ENCODE measurements at places on chromosomes 3 and 15.

- DNase-seq = no peak
Observed at GRCh38 chr3:77563012-77563411, 523.1 kb downstream of the ROBO2 start.

GRCh38 chr3:112651071-112651470, 10.1 kb upstream of the CCDC80 start:
- no peak for DNase-seq

GRCh38 chr3:100880845-100881244, 112.4 kb downstream of the ABI3BP start:
- DNase-seq = no peak

GRCh38 chr3:66469220-66469640, 31.6 kb downstream of the LRIG1 start:
- no peak for DNase-seq

DNA sequence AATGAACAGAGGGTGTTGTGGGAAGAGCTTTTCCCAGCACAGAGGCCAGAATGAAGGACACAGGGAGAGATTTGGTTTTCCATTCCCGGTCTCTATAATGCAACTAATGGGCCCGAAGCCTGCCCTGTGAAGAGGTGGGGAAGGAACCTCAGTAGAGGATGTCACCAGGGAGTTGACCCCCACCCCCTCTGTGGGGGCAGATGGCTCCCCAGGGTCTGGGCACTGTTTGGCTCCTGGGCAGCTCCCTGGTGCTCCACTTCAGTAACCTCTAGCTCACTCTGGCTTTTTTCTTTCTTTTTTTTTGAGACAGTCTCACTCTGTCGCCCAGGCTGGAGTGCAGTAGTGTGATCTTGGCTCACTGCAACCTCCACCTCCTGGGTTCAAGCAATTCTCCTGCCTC, 109.1 kb upstream of the DLG1 start:
- no peak for DNase-seq

GRCh38 chr3:103818800-103819199, 1384.0 kb downstream of the ZPLD1 start:
- no peak for DNase-seq

- DNase-seq = no peak
Observed at GRCh38 chr15:74835312-74835823, 7.6 kb downstream of the ULK3 start.

DNA sequence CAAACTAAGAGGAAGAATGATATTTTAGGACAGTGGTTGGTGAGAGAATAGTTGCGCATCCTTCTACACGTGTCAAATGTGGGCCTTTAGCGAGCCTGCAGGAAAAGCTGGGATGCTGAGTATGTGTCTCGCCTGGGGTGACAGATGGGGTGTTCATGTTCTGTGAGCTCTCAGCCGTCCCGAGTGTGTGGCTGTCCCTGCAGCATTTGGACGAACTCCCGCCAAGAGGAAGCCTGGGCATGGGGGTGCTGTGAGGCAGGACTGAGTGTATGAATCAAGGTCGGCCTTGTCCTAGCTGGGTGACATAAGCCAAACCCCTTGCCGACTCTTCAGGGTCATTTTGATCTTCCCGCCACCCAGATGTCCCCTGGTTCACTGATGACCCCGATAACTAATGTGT, 94.8 kb downstream of the CACNA1D start:
- no peak for DNase-seq

GRCh38 chr3:193589129-193589528, 3.9 kb upstream of the OPA1 start:
- no peak for DNase-seq

DNA sequence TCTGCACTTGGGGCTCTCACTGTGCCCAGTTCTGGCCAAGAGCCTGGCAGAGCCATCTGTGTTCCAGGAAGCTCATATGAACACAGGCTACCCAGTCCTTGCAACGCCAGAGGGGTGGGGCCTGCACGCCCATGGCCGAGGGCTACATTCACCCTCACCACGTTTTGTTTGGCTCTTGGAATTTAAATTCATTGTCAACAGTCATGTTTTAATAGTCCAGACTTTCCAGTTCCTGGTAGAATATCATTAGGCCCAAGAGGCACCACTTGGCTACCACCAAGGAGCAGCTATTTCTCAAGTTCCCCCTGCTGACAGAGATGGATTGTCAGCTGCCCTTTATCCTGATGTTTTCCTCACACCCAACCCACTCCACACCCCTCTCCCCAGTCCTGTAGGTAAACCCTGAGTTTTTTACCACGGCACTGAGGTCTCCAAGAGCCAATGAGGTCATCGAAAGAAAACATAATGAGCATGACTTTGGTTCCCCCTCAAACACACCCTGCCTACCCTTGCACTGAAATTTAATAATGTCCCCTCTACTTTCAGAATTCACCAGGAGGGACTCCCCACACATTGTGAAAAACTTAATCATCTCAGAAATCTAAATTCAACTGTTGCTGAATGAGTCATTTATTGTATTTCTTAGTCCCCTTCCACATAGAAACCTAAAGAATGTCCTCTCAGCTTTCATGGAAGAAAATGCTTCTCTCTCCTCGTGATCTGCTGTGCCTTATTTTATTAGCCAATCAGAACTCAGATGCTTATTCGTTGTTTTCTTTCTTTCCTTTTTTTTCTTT, 125.1 kb downstream of the SHQ1 start:
- no peak for DNase-seq

DNA sequence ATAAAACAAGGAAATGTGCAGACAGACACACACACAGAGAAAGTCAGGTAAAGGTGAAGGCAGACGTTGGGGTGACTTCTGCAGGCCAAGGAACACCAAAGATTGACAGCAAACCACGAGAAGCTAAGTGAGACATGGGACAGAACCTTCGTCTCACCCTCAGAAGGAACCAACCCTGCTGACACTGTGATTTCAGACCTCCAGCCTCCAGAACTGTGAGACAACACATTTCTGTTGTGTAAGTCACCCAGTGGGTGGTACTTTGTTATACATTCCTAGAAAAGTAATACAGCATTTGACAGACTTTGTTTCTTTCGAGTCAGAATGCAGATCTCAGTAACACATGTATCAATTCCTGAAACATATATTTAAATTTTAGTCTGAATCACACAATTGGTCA, 7.1 kb downstream of the WDR72 start:
- DNase-seq = no peak

- DNase-seq = no peak
Observed at GRCh38 chr3:25460751-25461150, 32.7 kb downstream of the RARB start.

DNA sequence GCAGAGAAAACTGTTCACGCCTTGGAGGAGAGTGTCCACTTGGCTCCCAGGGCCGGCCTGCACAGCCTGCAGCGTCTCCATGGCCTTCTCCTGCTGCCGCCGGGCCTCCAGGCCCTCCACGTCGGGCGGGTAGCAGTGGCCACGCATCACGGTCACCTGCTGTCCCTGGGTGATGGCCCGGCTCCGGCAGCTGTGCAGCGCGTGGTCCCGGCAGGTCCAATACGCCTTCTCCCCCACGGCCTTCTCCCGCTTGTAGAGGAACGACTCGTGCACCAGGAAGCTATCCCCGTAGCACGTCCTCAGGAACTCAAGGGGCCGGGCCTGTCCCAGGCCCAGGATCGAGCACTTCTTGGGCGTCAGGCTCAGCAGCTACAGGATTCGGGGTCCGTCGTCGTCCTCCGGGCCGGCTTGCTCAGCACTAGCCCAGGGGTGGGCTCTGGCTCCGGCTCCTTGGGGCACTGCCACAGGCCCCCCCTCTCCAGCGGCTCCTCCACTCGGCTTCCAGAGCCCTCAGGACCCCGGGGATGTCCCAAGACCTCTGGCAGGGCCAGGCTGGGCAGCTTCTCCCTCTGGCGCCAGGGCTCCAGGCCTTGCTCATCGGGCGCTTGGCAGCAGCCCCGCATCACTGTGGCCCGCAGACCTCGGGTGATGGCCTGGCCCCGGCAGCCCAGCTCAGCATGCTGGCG, 83.6 kb upstream of the FXR1 start:
- DNase-seq = no peak

GRCh38 chr15:99442252-99442897, 123.4 kb upstream of the MEF2A start:
- DNase-seq = no peak

DNA sequence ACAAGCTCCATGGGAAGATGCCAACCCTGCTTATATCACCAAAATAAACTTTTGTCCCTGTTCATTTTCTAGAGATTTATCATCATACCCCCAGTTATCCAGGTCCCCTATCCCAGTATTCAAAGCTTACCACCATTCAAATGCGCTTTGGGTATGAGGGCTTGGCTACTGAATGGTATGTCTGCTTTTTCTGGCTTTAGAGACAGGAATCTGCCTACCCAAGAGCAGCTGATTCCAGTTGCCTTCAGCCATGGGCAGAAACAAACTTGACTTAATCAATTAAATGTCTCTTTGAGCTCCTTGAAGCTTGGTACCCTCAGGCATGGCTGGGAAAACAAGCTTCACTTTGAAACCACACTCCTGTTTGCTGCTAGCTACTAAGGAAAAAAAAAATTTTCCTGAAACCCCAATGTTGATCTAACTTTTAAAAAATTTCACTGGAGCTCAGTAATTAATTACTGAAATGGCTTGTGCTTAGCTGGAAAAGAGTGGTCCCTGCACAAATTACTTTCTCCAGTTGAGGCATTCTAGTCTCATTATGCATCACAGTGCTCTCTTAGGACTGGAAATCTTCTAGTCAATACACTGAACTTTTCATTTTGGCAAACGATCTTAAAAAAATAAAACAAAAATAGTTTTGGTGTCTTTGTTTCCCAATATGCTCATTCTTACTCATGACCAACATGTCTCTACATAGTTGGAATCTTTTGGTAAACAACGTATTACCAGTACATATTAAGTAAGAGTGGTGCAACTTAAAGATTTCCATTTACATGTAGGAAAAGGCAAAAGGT, 242.8 kb downstream of the DTWD1 start:
- DNase-seq = no peak

DNA sequence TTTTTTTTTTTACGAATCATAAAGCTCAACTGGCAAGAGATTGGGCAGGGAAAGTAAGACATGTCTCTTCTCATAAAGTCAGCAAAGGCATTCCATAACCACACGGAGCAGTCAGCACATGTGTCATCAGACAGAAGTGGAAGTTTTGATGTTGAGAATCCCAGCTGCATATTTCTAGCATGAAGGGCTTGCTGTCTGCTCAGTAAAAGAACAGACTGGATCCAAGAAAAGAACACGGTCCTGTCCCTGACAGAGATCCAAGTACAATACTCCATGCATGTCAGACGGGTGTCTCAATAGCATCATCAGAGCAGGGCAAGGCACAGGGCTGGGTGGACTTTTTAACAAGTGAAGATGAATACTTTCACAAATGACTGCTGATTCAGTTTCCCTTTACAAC, 38.2 kb downstream of the ABI3BP start:
- DNase-seq = no peak

DNA sequence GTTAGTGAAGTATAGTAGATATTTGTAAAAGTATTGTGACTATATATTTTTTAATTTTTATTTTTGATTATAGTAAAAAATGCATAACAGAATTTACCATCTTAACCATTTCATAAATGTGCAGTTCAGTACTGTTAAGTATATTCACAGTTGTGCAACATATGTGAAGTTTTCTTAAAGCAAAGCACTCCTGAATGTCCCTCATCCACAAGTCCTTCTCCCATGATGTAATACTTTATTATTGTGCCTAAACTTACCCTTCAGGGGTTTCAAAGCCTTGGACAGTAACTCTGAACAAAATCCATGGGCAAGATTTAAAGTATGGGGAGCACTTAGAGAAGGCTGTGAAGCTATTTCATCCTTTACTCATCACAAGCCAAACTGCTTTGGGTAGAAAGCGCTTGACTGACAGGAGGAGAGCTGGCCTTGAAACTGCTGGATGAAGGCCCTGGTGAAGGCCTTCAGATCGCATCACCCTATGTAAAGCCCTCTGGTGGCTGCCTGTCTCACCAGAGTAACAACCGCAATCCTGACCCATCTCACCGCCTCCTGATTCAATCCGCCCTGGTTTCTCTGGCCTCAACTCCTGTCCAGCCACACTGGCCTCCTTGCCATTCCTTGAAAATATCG, 28.0 kb downstream of the LSM3 start:
- no peak for DNase-seq

DNA sequence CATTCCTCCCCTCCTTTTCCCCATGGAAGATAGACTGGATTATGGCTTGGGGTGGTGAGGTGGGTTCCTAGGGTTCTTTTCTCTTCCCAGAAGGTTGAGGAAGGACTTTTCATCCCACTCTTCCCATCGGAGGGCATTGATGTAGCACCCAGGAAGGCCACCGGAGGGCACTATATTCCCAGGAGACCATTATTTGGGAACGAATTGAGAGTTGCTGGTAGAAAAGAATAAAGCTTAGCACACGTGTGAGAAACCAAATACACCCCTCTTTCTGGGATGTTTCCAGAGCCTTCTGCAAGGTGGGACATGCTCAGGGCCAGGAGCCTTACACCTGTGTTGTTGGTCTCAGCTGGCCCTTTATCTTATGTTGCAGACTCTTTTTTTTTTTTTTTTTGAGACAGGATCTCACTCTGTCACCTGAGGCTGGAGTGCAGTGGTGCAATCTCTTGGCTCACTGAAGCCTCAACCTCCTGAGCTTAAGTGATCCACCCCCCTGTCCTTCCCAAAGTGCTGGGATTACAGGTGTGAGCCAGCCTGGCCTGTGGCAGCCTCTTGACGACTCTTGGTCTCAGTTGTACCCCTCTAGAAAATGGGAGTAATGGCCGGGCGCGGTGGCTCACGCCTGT, 6.3 kb upstream of the CDC25A start:
- peak; percentile 70 for DNase-seq

DNA sequence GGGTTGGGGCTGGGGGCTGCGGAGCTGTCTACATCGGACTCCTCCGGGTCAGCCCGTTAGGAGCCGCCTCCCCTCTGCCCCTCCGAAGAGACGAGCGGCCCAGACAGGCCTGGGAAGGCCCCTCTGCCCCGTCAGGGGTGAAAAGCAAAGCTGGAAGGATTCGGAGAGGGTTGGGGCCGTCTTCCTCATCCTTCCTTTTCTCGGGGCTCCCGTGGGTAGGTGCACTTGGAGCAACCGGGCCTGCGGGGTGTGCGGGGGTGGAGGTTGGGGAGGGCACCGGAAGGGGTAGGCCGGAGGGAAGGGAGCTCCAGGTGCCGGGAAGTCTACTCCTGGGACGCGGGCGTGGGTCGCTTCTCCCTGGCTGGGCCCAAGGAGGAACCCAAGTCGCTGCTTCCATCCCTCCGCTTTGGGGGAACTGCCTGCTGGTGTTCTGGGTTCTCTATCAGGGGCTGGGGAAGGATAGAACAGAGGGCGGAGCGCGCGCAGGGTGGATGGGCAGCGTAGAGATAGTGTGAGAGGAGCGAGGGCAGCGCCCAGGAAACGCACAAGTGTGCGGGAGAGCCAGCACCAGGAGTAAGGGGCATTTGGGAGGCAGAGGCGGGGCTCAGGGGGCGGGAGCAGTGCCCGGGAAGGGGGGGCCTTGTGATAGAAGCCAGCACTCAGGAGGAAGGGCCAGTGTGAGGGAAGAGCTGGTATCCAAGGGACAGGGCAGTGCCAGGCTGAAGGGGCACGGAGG, 590 bp downstream of the POLR2H start:
- no peak for DNase-seq

- no peak for DNase-seq
Observed at GRCh38 chr15:33104212-33104611, 90.3 kb downstream of the FMN1 start.

GRCh38 chr3:99502871-99503270, 135.5 kb upstream of the COL8A1 start:
- no peak for DNase-seq

GRCh38 chr3:58494107-58494506, 2.2 kb downstream of the KCTD6 start:
- DNase-seq = no peak

- DNase-seq = no peak
Observed at GRCh38 chr15:70276401-70276800, 178.7 kb upstream of the TLE3 start.

All from left kidney (tissue), 8 donors.